ENCODE measurements at places on chromosomes 6 and 20.

- DNase-seq = no peak
Measured at GRCh38 chr6:89258912-89259311, 41.8 kb upstream of the GABRR1 start.

- no peak for DNase-seq
Measured at GRCh38 chr20:17624070-17624469, 54.2 kb downstream of the DSTN start.

- no peak for DNase-seq
Measured at GRCh38 chr6:131910956-131911355, 40.2 kb downstream of the CCN2 start.

GRCh38 chr20:17662333-17663039 is 19.6 kb downstream of the RRBP1 start:
- DNase-seq = no peak

DNA sequence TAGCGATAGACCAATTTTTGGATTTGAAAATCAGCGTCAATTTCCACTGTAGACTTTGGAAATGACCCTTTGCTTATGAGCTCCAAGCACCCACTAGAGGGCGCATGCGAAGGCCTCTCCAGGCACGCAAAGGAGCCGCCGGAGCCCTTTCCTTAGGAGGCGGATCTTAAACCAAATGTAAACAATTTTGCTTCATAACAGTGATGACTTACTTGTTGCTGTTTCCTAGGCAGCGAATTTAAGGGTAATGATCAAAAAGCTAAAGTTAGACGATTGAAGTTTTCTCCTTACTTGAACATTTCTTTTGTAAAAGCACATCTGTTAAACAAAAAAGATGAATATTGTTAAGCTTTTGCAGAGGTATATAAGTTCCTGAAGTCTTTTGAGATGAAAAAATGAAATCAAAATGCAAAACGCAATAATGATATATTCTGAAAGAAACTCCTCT is 29.2 kb upstream of the EXOC2 start:
- DNase-seq = peak; percentile 11

DNA sequence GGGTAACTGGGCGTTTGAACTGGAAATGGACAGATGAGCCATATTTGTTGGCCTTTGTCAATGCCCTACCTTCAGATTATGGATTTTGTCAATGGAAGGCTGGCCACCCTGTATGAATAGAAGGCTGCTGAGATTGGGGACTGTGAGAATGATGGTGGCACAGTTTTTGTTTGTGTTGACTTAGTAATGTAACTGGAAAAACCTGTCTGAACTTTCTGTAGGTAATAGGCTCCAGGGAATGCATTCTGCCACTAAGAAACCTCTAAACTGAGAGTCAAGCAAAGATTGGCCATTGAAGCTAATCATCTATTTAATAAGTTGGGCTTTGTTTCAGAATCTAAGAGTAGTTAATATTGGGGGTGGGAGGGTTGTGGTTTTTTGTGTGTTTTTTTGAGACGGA is 97.5 kb downstream of the FOXO3 start:
- no peak for DNase-seq

GRCh38 chr6:15608396-15608795 is 54.4 kb downstream of the DTNBP1 start:
- DNase-seq = no peak

- no peak for DNase-seq
Measured at GRCh38 chr20:63980317-63980805, 571 bp upstream of the PRPF6 start.

DNA sequence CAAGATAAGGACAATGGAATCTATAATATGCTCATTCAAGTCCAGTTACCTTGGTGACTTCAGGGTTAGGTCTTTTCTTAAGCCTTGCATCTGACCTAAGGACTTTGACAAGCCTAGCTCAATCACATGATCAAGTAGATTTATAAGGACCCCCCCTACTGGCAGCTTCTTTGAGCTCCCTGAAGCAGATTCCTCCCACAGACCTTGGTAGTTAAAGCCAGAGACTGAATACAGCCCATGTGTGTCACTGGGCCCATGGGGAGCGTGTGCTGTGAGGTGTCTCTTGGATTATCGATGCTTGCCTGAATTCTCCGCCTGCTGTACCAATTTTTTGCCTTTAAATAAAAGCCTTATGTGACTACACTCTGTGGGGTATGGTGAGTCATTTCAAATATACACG is 372.7 kb upstream of the RGS17 start:
- DNase-seq = no peak

- no peak for DNase-seq
Measured at GRCh38 chr20:63574156-63574828, at the start of gene HELZ2. Gene HELZ2 (minus strand): TSS chr20:63574239. CDS start chr20:63572385, 1,854 bp downstream.
